ENCODE measurements at places on chromosomes 7 and 10. TPM values are rescaled to one million over a fixed set of nuclear protein-coding genes. Genes with fewer than 3 reads are reported as not detected.
A peak's percentile ranks its signal among the peaks of the same experiment; 100 is the strongest.

- peak; percentile 5 for DNase-seq
Observed at GRCh38 chr7:40015790-40016296, 65.8 kb downstream of the CDK13 start.

DNA sequence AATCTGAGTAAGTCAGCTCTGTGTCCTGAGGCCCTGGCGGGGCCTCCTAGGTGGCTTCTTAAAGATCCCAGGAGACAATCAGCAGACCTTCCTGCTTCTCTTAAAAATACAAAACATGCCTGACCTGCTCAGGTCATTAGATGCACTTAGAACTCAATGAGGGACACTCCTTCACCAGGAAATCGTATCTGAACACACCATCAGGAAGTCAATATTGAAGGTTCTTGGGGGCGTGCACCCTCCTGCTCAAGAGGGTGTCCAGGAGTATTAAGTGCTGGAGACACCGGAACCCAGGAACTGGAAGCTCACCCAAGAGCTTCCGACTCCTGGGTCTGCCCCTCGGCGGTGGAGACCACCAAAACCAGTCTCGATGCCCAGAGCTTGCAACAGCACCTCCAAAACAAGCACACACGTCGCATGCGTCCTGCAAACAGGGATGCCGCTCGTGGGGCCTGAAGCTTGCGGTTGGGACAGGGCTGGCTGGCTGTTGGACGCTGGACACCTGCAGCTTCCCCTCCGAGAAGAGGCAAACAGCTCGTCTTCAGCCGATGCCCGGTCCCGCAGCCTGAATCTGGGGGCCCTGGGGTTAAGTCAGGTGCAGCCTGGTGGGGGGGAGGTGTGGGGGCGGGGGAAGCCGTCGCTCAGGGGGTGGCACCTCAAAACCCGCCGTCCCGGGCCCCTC is 803 bp downstream of the RAPGEF5 start:
- no peak for DNase-seq

GRCh38 chr7:93551063-93551895 is 23.2 kb downstream of the CALCR start:
- DNase-seq: no peak

GRCh38 chr10:49133706-49134248 is at the start of gene FAM170B:
Gene FAM170B (minus strand): TSS chr10:49134021. CDS start chr10:49133918, 103 bp downstream.
- DNase-seq: no peak

GRCh38 chr10:88080213-88080612 is 216.8 kb downstream of the PTEN start:
- DNase-seq: no peak

DNA sequence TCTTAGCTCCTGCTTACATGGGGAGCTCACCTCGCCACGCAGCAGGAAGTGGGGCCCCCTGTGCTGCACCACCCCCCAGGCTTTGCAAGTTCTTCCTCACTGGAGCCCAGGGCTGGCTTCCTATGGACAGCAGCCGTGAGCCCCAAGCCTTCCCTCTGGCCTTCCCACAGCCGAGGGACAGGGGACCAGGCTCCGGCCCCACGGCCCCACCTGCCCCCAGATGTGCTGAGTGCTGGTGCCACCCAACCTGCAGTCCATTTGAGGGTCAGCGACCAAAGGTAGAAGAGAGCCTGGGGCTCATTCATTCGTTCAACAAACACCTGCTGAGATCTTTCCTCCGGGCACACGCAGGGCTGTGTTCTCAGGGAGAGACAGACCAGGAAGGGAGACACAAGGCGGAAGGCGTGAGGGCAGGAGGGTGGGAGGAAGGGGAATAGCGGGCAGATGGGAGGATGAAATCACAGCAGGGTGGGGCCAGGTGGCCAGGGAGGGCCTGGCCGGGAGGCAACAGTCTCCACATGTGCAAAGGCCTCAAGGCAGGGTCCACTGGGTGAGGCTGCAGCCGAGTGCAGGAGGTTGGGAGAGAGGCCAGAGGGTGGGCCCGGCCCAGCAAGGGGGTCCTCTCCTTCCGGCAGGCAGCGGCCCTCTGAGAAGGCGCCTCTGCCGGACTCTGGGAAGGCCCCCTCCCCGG is 100.1 kb downstream of the FOXL3 start:
- DNase-seq: no peak

GRCh38 chr7:106060394-106060920 is 51.7 kb downstream of the SYPL1 start:
- DNase-seq: no peak

GRCh38 chr10:93485690-93486089 is 3.6 kb upstream of the MYOF start:
- no peak for DNase-seq

GRCh38 chr10:115093776-115094408 is 727 bp downstream of the ATRNL1 start:
- no peak for DNase-seq

- no peak for DNase-seq
Observed at GRCh38 chr7:33706771-33707200, 198.6 kb upstream of the BMPER start.

- DNase-seq: no peak
Observed at GRCh38 chr7:108376206-108376605, 80.0 kb downstream of the NRCAM start.

DNA sequence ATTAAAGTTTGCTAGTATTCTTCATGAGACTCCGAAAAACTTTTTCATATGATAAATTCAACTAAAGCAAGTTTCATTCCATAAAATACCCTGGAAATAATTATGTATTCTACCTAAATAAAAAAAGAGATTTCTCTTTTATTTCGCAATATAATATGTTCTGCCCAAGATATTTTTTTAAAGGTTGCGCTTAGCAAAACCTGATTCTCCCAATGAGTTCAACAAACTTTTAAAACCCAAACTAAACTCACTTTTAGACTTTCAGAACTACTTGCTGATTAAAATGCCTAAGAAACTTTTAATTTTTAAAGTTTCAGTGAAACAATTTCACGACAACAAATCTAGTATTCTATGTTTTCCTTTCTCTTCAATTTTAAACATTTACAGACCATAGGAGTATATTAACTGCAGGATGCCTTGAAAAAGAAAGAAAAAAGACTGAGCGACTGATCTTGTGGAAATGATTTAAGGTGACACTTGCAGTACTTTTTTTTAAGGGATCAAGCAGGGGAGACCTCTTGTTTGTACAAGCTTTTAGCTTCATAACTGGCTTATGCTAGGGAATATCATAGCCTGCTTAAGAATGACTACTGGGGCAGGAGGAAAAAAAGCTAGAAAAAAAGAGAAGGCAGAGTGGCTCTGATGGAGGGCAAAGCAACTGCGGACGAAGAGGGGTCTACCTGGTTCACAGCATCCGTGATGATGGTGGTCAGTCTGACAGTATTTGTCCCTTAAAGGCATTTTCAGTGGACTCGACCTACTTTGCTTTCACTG is 1.5 kb downstream of the ZNF800 start:
- no peak for DNase-seq

GRCh38 chr7:3039787-3040186 is 3.9 kb downstream of the CARD11 start:
- no peak for DNase-seq

DNA sequence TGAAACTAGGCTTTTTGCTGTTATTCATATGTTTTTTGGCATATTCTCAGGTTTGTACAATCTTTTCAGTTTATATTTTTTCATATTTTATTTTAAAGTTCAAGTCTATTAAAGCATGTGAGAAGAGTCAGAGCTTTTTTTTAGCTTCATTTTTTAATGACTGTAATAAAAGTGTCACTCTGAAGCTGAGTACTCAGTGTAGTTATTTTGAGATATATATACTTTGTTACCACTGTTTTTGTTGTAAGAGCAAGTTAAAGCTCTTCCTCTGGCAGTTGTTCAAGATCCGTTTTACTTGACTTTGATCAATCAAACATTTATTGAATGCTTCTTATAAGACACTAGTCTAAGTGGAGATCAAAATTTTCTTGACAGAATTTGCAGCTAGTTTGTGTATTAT is 37.5 kb downstream of the CASD1 start:
- DNase-seq: no peak

- DNase-seq: no peak
Observed at GRCh38 chr10:98431016-98431415, 15.7 kb downstream of the HPS1 start.

The TRIM74 gene
- 1.5 TPM for polyA plus RNA-seq

The AKR1D1 gene
- 0.06 TPM for polyA plus RNA-seq

The TBX20 gene
- polyA plus RNA-seq: not detected

The ELFN1 gene
- 4.7 TPM for polyA plus RNA-seq

The ASIC3 gene
- 6.8 TPM for polyA plus RNA-seq

The RBP3 gene
- polyA plus RNA-seq: 0.09 TPM

The SPDYE1 gene
- polyA plus RNA-seq: 1.6 TPM

The LBX1 gene
- polyA plus RNA-seq: 9.6 TPM
